Muscle of back (tissue), 13 donors: ENCODE measurements at places on chromosomes 2 and 18. TPM values are rescaled to one million over a fixed set of nuclear protein-coding genes. Genes with fewer than 3 reads are reported as not detected.
A peak's percentile ranks its signal among the peaks of the same experiment; 100 is the strongest.

Gene ACKR3
- 35.8 TPM for polyA plus RNA-seq

- no peak for DNase-seq
These were observed 190.1 kb upstream of the AGAP1 start for GRCh38 chr2:235303499-235304291.

DNA sequence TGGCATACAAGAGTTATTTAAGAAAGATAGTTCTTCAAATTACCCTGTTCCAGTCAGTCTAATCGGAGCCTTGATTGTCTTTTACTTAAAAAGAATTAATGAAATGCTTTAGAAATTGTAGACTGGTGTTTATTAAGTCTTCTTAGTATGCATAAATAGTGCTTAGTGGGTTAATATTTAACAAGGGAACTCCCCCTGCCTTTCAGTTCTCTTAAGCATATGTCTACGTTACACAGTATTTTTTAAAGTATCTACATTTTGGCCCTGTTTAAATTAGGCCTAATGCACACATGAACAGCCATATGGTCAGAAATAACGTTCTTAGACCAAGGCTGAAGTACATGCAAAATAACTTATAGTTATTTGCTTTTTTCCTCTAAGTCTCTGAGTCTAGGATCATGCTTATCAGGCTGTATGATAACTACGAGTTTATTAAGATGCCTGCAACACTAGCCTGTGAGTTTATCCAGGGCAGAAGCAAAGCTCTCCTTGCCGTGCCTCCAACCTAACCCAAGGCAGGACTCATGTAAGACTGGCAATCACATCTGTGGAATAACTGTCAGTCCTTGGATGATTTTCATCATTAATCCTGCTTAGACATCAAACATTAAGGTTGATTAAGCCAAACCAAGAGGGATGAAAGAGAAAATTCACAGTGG, 6.7 kb downstream of the BCL2 start:
- no peak for DNase-seq

- DNase-seq: no peak
These were observed 46.3 kb downstream of the LMAN2L start for GRCh38 chr2:96693286-96694200.

DNA sequence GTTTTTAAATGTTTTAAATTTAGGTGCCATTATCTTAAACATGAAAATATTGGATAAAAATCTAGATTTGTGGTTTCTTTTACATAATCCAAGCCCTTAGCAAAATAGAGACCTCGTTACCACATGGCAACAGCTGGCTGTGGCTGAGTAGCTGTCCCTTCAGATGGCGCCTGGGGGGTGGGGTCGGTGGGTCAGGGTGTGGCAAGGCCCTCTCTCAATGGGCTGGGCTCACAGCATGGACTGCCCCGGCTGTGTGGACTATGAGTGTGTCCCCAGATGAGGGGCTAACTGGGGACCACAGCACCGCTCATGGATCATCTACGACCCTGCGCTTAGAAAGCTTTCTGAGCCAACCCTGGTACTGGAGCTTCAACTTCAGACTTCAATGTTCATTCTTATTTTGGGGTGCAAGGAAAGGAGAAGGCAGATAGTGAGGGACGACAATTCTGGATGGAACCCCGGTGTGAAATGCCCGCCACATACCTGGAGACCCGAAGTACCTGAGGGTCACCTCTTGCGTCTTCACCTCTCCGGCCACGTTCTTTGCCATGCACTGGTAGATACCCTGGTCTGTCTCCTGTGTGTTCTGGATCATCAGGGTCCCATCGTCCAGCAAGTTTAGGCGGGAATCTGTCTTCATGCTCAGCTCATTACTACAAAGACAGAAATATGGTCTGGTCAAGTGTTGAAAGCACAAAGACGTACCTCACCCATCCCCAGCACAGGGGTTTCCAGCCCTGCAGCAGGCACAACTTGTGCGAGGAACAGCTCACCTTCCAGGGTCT, 71.0 kb downstream of the PXDN start:
- DNase-seq: no peak

DNA sequence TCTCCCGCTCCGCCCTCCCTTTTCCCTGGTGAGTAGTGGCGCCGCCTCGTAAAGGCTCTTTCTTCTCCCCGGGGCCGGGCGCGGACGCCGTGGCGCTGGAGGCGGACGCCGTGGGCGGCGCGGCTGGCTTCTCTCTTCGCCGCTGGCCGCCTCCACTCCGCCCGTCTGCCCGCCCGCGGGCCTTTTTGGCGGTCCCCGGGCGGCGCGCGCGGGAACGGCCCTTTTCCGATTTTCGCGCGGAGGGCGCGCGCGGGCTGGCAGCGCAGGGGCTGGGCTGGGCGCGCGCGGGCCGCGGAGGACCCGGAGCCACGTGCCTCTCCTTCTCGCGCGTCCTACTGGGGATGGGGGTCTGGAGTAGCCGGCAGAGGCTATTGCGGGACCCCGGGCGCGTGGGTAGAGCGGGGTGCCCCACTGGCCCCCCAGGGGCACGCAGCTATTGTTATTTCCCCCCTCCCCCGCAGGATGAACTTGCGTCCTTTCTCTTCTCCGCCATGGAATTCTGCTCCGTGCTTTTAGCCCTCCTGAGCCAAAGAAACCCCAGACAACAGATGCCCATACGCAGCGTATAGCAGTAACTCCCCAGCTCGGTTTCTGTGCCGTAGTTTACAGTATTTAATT, 472 bp downstream of the SLC20A1 start:
- DNase-seq: peak; percentile 57

DNA sequence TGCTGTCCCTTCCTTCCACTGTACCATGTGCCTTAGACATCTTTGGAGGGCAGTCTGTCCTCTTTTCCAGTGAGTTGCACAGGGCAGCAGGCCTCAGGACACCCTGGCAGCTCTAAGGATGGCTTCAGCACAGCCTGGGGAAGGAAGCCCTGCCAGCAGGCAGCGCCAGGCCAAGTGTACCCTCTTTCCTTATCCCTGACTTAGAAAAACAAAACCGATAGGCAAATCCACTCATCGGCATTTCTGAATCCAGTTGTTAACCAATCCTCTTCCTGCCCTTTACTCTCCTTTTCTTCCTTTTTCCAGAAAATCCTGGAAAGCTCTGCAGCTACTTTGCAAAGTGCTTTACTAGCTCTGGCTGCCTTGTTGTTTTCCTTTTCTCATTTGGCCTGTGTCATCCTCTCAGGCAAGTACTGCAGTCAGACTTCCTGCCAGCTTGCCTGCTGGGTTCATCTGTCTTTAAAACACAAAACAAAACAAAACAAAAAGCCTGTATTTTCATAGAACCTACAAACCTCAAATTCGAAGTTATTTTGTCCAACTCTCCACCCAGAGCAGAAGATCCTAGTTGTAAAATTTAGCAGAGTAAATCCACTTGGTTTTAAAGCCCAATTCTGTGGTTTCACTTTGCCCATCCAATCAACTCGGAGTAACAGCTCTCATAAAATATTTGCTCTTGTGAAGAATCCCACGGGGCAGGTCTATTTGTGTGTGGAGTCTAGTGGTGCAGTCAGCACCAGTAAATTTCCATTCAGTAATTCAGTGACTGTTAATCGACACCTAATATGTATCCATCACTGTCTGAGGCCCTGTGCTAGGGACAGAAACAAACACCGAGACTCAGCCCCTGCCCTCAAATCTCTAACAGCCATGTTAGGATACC, 45.2 kb downstream of the PCBP1 start:
- DNase-seq: peak; percentile 71

- DNase-seq: no peak
These were observed 605.6 kb upstream of the SLC39A10 start for GRCh38 chr2:195051401-195051800.

- no peak for DNase-seq
These were observed 771.8 kb upstream of the FANCL start for GRCh38 chr2:59012971-59013370.

GRCh38 chr2:27083410-27084296, 2.9 kb upstream of the KHK start:
- no peak for DNase-seq

DNA sequence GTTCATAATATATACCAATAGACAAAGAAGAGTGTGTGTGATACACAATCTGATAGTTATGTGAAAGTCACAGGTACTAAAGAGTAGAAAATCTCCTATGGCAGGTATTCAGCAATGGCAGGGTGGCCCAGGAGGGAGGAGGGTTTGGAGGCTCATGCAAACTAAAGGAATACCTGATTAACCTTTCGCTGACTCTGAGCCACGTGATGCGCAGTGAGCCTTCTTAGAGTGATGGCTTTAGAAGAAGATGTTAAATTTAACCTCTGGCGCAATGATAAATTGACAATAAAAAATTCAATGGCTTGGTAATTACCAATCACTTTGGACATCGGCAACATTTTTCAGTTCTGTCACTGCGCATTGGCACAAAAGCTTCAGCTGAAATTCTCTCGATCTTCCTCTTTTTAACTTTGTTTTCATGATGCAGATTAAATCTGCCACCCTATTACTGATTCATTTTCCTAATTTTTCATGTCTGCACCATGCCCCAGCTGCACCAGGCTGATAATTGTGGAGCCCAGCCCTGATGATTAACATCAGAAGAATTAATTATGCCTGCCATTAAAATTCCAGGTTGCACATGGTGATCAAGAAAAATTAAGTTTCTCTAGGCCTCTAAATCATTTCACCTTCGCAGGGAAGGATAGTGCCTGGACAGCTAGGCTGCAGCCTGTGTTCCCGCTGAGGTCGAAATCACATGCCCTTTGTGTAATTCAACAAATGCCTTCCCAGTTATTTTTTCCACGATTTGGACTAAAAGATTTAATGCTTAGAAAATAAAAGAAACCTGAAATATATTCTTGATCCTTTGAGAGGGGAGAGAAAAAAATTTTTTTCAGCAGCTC, 250.6 kb upstream of the HNRNPA3 start:
- no peak for DNase-seq

Gene MDH1B
- 0.40 TPM for polyA plus RNA-seq

GRCh38 chr18:49127471-49128190, 176.9 kb upstream of the SMAD7 start:
- peak; percentile 27 for DNase-seq

Gene TMEM163
- 0.99 TPM for polyA plus RNA-seq

GRCh38 chr18:22108674-22109073, 60.7 kb upstream of the GATA6 start:
- no peak for DNase-seq

Gene ST8SIA5
- 3.8 TPM for polyA plus RNA-seq

Gene EPAS1
- 38.3 TPM for polyA plus RNA-seq

DNA sequence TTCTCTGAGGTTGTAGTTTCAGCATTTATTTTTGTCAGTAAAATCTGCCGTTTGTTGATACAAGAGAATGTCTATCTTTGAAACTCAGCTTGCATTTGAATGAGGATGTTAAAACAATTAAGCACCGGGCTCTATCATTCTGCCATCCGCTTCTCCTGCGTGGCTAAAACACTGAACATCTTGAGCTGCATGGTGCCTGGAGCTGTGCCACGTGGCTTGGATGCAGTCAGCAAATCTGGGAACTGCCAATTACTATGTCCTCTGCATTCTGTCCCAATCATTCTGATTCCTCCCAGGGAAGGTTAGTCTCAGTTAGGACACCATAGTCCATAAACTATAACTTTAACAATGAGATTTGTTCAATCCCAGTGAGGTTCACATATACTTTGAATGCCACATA, 598.4 kb downstream of the FBXO15 start:
- DNase-seq: no peak

Gene AOX1
- 1.3 TPM for polyA plus RNA-seq

DNA sequence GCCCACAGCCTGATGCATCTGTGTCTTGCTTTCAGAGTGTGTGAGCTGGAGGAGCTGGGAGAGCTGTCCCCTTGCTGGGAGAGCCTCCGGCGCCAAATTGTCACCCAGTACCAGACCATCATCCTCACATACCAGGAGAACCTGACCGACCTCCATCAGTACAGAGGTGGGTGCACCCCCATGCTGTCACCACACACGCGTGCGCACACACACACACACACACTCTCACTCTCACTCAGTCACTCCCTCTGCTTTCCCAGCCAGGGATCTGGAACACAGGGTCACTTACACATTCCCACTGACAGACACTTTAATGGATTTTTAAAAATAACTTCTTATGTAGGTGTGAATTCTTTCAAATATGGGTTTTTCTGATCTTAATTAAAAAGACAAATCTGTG, 64.5 kb downstream of the COA5 start:
- no peak for DNase-seq

- DNase-seq: no peak
These were observed 36.0 kb downstream of the KLHL29 start for GRCh38 chr2:23420840-23421476.

- DNase-seq: no peak
These were observed 3.6 kb downstream of the ARID5A start for GRCh38 chr2:96540136-96540535.

DNA sequence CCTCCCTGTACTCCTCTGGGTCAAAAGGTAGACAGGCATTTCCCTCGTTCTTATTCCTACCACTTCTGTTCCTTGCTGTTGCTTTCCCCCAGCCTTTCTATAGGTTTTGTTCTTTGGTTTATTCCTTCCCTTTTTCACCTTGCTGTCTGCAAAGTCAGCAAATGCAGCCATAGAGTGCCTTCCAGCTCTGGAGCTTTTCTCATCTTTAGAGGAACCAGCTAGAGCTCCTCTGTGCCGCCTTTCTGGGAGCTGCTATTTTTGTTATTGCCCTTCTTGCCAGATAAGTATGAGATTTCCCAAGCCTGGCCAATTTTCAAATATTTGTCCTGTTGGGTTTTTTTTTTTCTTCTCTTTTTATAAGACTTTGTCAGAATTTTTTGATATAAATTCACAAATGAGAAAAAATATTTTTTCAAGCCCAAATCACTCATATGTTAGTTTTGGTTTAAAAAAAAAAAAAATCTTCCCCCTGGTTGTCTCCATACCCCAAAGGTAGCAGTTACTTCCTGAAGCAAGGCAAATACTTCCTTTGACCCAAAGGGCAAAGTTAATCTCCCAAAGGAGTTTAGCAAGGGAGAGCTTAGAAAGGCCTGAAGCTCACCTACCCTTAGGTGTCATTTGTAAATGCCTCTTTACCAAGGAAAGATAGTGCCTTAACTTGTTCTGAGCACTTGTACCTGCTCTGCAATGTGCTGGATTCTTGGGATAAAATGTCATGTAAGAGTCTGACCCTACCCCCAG, 5.1 kb upstream of the TTC27 start:
- no peak for DNase-seq

GRCh38 chr2:39728941-39729351, 50.1 kb downstream of the THUMPD2 start:
- no peak for DNase-seq

- DNase-seq: no peak
These were observed 58.2 kb upstream of the ITGA4 start for GRCh38 chr2:181399027-181399426.

- no peak for DNase-seq
These were observed 23.7 kb upstream of the GPR39 start for GRCh38 chr2:132392879-132393278.

Gene LYG2
- 0.73 TPM for polyA plus RNA-seq

Gene CPLX4
- not detected for polyA plus RNA-seq

GRCh38 chr2:148992448-148992847, 46.1 kb upstream of the LYPD6B start:
- DNase-seq: no peak

DNA sequence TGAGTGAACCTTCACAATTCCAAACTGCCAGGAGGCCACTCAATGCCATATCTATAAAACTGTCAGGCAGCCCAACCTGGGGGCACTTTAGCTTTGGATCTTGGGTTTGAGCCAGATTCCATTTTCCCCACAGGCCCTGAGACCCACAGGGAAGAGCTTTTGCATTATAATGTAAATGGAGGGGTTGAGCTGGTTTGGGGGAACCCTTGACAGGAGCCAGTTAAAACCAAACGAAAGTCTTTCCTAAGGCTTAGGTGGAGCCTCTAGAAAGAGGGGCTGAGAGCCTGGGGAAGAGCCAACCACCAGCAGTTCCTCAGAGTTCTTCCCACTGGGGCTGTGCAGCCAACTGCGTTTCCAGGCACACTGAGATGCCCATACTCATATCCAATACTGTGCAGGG, 42.7 kb downstream of the BCL11A start:
- no peak for DNase-seq
